ENCODE measurements at places on chromosomes 4 and X. TPM values are rescaled to one million over a fixed set of nuclear protein-coding genes. Genes with fewer than 3 reads are reported as not detected.

SH3RF1 gene
- 21.2 TPM for total RNA-seq

ADH6 gene
- not detected for total RNA-seq

FRG2 gene
- total RNA-seq = not detected

YY2 gene
- 2.7 TPM for total RNA-seq

GPR173 gene
- 2.4 TPM for total RNA-seq

ARHGEF6 gene
- total RNA-seq = 11.6 TPM

SOD3 gene
- 0.58 TPM for total RNA-seq

CFP gene
- 1.9 TPM for total RNA-seq

SULT1E1 gene
- not detected for total RNA-seq

All from glomerular endothelial cell (primary cell).